ENCODE measurements at places on chromosomes 5 and 9.

GRCh38 chr9:106075960-106076327 lies 381.6 kb downstream of the TMEM38B start:
- DNase-seq: no peak

DNA sequence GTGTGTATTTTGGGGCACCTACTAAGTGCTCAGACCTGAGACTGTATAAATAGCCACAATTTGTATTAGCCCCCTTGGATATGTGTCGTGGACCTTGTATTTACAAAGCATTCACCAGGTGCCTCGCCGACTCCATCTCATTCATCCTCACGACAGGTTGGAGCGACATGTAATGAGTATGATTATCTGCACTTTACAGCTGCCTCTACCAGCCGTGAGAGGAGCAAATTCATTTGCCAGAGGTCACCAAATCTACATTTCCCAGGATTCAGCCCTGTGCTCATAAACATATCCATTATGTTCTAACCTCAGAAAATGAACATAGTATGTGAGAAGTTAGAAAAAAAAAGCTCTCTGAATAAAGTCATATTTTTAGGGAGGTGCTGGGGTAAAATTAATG lies 167.4 kb downstream of the ZDHHC21 start:
- no peak for DNase-seq

GRCh38 chr5:133478199-133478985 lies 133.9 kb downstream of the FSTL4 start:
- no peak for DNase-seq

DNA sequence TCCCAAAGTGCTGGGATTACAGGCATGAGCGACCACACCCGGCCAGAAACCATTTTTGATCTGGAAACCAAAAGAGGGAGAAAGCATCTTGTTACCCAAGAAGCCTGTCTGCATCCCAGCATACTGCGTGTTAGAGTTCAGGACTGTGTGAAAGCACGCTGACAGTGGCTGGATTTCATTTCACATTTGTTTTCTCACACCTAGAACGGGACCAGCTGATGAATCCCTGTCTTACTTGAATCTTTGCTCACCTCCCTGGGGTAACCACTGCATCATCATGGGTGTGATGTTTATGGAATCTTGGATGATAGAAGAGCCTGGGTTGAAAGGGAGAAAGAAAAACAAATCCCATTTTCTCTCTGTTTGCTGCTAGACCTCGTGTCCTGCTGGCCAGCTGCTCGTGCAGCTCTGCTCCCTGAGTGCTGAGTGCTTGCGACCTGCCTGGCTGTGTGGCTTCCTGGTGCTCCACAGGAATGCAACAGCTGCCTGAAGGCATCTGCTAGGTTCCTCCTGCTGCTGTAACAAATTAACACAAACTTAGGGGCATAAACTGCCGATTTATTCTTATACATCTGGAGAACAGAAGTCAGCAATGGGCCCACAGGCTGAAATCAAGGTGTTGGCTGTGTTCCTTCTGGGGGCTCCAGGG lies 378.3 kb upstream of the DAP start:
- DNase-seq: no peak

DNA sequence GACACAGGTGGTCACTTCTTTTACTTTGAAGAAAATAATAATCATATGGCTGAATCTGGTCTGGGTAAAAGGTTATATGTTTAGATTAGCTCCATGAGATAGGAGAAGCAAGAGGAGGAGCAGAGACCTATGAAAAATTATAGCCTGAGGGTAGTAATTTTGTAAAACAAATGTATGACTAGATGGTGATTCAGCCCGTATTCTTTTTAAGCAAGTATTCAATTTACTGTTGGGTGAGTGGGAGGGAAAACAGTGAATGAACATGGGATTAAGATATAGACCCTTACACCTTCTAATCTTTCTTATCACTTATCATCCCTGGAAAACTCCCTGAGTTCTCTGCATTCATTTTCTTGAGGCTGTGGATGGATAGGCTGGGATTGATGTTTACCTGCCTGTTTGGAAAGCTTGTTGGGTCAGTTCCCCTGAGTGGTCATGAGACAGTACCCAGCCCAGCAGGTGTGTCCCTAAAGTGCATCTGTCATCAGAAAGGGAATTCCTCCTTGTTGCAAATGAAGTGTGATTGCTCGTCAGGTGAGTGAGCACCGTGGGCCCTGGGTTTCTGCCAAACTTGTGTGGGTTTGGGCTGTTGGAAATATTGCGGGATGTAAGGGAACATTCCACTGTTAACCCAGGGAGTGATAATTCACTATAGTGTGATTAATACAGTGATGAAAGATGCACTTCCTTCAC lies 101.2 kb upstream of the GDNF start:
- DNase-seq: no peak

DNA sequence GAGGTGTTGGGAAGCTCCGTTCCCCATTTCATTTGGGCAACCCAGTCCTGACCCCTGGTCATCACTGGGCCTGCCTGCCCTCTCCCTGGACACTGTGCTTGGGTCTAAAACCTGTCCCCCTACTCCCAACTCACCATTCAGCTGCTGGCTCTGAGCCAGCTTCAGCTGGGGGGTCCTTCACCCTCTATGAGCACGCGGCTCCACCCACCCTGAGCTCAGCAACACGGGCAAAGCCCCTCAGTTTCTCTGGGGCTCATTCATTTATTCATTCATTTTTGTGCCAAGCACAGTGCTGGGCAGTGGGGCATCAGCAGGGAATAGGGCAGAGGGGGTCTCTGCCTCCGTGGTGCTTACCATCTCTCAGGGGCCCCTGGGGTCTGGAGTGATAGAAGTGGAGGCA lies 199.8 kb upstream of the MVB12B start:
- DNase-seq: no peak

DNA sequence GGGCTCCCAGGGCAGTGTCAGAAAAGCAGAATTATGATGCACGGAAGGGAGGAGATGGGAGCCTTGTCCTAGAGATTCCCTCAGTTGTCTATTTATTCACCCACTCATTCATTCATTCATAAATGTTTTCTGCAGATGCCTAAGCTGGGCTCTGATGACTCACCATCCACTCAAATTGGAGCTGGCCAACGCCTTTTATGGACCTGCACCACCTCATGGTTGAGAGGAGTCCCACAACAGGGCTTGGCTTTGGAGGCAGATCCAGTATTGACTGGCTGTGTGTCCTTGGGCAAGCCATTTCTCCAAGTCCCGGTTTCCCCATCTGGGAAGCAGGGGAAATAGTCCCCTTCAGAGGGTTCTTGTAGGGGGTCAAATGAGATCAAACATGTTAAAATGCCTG lies 227.8 kb downstream of the MELK start:
- no peak for DNase-seq

DNA sequence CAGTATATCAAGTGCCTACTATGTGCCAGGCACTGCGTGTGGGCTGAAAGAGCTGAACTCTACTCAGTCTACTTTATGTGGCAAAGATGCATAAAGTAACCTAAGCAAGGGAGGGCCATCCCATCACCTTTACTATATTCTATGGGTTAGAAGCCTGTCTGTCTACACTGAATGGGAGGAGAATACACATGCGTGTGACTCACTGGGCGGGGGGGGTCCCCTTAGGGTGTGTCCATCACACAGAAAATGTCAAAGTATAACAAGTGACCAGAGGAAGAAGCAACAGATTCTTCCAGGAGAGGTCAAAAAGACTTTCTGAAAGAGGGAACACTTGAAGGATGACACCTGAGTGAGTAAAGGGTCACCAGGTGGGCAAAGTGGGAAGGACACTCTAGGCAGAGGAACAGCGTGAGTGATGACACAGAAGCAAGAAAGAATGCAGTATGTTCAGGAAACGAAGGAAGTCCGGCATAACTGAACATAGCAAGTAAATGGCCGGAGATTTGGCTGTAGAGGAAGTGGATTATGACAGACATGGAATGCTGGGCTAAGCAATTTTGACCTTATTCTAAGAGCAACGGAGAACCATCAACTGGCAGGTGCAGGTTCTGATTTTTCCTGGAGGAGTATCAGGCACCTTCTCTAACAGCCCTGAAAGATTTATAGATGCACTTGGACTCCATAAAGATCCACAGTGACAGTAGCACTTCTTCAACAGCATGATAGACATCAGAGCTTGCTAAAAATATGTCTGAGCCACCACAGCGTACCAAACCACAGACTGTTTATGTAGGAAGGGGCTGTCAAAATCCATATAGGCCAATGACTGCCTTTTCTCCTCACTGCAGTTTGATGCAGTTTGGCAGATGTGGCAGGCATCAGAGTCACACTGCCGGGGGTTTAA lies 8.0 kb upstream of the WHRN start:
- DNase-seq: no peak

DNA sequence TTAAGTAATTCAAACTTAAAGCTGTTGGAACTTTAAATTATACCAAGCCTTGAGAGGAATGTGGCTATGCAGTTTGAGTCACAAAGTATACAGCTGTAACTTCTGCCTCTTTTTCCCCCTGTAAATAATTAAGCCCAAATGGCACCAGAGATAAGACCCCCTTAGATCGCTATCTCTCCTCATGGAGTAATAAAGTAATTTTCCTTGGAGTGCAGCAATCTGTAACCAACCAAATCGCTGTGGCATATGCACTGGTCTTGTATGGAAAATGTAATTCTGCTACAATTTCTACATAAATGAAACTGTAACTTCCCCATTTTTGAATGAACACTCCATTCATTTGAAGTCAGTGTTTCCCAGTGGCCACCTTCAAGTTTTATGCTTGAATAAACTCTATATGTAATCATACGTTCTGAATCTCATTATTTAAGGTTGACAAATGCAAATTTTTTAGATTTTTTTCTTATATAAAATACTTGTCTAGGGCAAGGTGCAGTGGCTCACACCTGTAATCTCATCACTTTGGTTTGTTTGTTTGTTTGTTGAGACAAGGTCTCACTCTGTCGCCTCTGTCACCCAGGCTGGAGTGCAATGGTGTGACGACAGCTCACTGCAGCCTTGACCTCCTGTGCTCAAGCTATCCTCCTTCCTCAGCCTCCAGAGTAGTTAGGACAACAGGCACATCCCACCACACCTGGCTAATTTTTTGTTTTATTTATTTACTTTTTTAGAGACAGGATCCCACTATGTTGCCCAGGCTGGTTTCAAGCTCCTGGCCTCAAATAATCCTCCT lies 12.3 kb downstream of the SUSD1 start:
- no peak for DNase-seq

DNA sequence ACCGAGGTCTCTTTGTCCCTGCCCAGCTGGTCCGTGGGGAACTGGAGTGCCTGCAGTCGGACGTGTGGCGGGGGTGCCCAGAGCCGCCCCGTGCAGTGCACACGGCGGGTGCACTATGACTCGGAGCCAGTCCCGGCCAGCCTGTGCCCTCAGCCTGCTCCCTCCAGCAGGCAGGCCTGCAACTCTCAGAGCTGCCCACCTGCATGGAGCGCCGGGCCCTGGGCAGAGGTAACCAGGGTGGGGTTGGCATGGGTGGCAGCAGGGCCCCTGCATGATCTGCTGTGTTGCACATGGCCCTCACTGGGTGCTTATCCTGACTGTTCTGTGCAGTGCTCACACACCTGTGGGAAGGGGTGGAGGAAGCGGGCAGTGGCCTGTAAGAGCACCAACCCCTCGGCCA lies 119.2 kb upstream of the ICE1 start:
- no peak for DNase-seq

DNA sequence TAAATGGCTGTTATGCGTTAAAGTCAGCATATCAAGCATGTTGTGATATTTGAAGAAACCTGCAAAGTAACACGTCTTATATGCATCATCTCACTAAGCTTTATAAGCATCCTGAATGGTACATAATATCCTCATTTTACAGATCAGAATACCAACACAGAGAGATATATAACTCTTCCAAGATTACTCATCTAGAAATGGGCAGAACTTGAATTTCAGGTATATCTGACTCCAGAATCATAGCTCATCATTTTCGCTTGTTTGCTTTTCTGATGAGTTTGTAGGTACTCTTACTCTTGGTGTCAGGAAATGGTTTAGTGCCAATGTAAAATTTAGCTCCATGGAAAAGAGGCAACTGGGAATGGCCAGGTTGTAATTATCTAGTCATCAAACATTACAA lies 232.3 kb upstream of the ANKH start:
- no peak for DNase-seq

DNA sequence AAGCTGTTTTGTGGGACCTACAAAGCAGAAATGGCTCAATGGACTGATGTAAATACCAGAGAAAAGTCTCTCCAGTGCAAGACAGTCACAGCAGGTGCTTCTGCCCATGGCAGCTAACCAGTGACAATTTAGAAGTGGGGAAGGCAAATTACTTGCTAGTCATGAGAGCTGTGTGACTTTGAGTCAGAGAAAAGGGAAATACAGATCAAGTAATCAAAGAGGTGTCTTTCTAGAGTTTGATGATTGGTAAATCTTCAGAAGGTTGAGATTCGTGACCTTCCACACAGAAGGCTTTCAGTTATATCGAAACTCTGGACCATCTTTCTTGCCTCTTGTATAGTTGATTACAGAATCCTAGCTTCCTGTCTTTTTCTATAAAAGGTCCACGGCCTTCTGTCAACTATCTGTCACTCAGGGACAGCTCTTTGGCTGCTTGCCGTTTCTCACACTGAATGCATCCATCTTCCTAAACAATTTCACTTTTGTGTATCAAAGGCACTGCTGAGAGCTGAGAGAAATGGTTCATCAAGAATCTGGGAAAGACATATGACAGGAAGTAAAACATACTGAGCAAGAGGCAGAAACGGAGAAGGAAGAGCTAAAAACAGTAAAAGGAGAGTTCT lies 993.9 kb upstream of the ACO1 start:
- no peak for DNase-seq

GRCh38 chr9:137777761-137778160 lies 99.8 kb upstream of the CACNA1B start:
- no peak for DNase-seq

DNA sequence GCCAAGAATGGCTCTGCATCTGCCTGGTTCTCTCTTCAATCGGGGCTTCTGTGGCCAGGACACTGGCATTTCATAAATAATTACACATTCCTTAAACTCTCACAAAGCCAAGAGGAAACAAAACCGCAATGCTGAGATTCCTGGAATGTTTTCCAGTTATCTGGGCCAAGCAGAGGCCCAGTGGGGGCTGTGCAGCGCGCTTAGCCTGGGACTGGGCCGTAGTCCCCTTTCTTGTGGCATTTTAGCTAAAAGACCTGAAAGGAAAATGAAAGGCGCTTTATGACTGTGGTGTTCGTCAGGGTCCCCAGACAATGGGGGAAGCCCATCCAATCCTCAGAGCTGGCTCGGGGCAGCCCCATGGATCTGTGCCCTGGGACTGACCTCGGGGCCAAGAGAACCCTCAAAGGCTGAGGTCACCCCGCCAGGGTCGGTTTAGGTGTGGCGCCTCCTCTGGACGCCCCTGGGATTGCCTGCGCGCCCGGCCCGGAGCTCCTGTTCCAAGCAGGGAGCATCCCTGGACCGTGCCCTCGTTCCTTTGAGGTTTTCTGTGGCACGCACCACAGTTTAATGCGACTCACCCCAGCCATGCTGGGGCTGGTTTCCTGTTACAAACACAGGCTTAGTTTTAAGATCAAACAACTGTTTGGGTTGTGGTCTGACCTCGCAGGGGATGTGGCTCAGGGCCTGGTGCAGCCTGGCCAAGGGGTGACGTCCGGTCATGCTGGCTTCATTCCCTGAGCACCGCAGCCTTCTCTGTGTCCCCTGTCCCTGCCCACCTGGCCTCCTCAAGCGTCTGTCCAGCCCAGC lies 51.5 kb upstream of the NKD2 start:
- DNase-seq: no peak

- no peak for DNase-seq
These were observed 104.8 kb upstream of the SREK1 start for GRCh38 chr5:66039296-66039695.

GRCh38 chr5:161676103-161676502 lies 9.4 kb upstream of the GABRA6 start:
- no peak for DNase-seq

GRCh38 chr5:143491646-143492045 lies 88.2 kb upstream of the NR3C1 start:
- DNase-seq: no peak

- no peak for DNase-seq
These were observed 54.7 kb downstream of the TMC1 start for GRCh38 chr9:72576087-72576486.
